Kidney glomerular epithelial cell (primary cell): ENCODE measurements at places on chromosomes 12 and 14.

DNA sequence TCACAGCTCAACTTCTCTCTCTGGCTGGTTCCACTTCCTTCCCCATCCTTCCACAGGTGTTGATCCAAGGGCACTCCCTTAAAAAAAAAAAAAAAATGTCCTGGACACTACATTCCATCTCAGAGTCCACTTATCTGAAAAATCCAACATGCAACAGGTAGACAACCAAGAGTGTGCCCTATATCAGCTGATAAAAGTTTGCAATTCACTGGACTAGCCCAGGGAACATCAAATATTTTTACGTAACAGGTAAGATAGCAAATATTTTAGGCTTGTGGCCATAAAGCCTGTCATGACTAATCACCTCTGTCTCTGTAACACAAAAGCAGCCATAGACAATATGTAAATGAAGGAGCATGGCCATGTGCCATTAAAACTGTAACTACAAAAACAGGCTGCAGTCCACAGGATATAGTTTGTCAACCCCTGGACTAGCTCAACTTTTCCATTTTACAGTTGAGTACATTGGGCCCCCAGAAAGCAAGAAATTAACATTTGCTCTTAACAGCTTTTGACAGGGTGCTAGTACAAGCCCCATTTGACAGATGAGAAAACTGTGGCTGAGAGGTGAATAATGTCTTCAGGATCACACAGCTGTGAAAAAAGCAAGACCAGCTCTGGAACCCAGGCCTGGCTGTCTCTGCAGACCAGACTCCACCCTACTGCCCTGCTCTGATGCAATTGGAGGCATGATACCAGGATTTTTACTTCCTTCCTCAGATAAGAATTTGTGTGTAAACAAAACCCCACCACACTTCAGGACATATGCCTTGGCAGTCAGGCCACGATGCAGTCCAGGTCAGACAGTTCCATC lies 68.9 kb downstream of the CMKLR1 start:
- DNase-seq = no peak

DNA sequence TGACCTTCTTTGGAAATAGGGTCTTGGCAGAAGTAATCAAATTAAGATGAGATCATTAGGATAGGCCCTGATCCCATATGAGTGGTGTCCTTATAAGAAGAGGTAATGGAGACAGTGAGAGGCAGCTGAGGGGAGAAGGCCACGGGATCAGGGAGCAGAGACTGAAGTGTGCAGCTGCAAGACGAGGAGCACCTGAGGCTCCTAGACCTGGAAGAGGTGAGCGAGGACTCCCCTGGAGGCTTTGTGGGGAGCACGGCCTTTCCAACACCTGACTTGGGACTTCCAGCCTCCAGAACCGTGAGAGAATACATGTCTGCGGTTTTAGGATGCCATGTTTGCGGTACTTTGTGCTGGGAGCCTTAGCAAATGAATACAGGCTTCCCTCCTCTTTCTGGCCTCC lies 37.5 kb downstream of the LRTM2 start:
- no peak for DNase-seq

DNA sequence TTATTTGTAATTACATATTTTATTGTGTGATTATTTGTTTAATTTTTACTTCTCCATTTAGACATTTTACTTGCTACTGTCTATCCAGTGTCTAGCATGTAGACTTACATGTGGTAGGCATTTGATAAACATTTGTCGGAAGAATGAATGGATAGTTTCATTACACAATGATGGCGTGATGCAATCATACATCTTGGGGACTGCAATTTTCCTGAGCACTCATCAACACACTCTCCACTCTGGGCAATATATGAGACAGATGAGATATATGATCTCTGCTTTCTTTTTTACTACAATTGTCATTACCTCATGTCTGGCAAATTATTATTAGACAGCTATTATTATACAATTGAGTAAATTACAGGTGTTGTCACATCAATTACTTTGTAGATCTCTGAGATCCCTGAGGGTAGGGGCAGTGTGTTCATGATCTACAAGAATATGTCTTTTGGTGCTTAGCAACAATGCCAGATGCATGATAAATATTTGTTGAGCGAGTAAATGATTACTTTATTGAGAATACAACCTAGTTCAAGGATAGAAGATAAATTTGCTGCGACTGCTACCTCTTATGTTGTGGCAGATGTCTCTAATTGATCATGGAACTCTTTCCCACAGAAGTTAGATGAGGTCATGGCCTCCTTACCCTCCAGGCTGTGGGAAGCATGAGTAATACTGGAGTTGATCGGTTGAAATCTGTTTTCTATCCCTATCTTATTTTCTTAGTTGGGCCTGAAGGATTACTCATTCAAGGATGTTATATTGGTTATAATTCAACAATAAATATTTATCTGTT lies 416.0 kb downstream of the LRIG3 start:
- no peak for DNase-seq

DNA sequence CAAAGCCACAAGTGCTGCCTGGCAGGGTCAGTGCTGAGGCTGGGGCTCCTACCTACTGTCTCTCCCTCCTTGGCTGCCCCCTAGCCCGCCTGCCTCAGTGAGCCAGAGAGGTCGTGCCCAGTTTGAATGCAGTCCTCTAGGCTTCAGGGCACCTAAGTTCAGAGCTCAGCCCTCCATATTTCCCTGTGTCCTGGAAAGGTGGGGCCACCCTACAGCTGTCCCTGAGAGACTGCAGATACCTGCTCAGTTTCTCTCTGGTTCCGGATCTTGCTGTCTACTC lies 142.6 kb downstream of the CALM1 start:
- no peak for DNase-seq
